ENCODE measurements at places on chromosomes 6 and 20.

- no peak for DNase-seq
These were observed 32.6 kb upstream of the MDFI start for GRCh38 chr6:41605649-41606048.

- DNase-seq, result no peak
These were observed 11.5 kb upstream of the CDKN1A start for GRCh38 chr6:36666826-36667591.

- DNase-seq, result no peak
These were observed 64.1 kb upstream of the FBXO30 start for GRCh38 chr6:145878591-145879295.

- DNase-seq, result no peak
These were observed 44.1 kb upstream of the TXNDC5 start for GRCh38 chr6:7954477-7955200.

GRCh38 chr20:44080646-44081267 lies 106.2 kb downstream of the JPH2 start:
- DNase-seq, result peak; percentile 79

DNA sequence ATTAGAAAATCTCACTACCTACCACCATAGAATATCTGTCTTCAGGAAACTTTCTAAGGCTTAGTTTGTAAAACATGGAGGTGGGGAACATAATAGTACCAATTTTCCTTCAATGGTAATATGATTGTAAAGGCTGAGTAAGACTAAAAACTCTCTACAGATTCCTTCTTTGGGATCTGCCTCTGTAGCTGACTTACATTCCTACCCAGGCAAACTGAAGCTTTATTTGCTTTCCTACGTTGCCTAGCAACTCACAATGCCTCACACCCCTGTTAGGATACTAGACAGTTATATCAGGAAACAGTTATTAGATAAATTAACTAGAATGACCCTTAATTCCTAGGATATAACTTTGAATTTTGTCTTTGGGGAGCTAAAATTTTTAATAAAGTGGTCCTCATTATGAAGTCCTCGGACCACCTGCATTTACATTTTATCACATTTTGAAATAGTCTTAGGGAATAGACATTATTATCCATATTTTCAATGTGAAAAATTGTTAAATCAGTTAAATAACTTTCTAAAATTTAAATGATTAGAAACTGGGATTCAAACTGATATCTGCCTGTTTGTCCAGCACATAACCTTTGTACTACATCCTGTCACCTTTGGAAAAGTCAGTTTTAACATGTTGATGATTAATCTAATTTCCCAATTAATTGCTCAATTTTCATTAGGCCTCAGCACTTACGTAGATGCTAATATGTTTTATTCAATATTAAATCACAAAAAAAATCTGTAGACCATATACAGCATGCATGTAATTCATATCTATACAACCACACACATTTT lies 591.4 kb downstream of the RNF144B start:
- no peak for DNase-seq

- no peak for DNase-seq
These were observed 53.0 kb downstream of the SMOC2 start for GRCh38 chr6:168493976-168494375.

DNA sequence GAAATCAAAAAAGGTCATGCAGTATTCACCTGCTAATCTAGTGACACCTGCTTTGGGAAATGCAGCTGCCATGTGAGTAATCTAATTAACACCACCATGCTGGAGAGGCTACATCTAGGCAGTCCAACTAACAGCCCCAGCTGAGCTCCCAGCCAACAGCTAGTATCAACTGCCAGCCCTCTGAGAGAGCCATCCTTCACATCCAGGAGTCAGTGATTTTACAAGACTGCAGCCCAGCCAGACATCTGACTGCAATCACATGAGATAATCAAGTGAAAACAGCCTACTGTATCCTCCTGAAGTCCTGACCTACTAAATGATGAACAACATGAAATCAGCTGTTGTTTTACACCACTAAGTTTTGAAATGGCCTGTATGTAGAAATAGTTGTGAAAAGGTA lies 298.4 kb downstream of the TRDN start:
- DNase-seq, result no peak

DNA sequence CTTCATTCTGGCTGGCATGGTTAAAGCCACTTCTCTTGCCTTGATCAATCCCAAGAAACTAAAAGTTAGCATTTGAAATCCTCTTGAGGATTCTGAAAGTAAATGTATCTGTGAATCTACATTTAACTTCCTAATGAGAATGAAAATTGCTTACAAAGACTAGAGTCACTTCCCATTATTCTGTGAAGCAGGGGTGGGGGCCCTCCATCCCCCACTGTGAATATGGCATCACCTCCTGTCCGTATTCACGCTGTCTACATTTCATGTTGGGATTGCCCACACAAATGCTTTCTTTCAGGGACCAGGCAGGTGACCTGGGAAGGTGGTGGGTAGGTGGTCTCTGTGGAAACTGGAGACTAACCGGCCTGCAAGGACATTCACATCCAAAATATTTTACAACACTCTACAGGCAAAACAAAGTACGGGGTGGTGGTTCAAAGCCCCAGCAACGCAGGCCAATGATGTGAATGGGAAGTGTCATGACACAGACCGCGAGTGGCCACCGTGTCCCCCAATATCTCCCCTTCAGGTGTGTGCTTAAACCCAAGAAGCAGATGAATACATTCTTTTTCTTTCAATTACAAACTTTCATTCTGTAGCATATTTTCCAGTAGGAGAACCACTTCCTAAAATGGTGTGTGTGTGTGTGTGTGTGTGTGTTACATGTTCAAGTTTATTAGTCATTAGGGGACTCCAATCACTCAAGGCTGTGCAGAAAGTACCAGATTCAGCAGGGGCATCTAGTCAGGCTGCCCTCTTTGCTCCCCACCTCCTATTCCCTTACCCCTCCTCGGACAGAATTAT lies 132.2 kb downstream of the PRND start:
- DNase-seq, result no peak

GRCh38 chr6:56475736-56476457 lies 166.8 kb downstream of the DST start:
- no peak for DNase-seq

GRCh38 chr6:119077391-119077642 lies 1.1 kb downstream of the FAM184A start:
- no peak for DNase-seq

DNA sequence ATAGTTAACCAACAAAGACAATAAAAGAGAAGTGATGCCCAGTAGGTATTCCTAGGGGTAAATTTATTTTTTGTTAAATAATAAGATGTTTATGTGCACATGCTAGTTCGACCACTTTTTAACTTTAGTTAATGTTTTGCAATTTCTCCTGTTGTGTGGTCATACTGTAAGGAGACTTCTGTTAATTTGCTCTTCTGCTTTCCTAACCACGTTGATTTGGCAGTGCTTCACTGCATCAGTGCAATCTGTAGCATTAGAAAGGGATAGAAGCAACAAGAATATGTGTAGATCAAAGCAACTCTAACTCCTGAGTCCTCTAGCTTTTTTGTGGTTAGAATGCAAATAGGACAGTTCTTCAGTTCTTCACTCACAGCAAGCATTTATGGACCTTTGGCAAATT lies 13.9 kb downstream of the MYB start:
- no peak for DNase-seq

DNA sequence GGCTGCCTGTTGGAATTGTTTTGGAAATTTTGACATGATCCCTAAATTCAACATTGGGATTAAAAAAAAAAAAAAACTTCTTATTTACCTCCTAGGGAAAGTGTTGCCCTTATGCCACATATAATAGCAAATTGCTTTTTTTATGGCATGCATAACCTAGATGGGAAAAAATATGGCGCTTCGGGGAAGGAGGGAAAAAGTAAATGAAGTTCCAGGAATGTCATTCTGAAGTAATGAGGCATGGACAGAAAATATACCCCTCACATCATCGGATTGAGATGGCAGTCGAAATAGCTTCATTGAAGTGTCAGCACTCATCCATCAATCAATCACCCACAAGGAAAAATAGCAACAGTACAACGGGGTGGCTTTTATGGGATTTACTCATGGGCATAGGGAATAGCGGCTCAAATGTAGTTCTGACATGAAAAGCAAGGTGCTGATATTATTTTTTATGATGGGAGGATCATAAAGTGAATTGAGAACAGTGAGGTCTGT lies 104.8 kb downstream of the ZNF217 start:
- no peak for DNase-seq

DNA sequence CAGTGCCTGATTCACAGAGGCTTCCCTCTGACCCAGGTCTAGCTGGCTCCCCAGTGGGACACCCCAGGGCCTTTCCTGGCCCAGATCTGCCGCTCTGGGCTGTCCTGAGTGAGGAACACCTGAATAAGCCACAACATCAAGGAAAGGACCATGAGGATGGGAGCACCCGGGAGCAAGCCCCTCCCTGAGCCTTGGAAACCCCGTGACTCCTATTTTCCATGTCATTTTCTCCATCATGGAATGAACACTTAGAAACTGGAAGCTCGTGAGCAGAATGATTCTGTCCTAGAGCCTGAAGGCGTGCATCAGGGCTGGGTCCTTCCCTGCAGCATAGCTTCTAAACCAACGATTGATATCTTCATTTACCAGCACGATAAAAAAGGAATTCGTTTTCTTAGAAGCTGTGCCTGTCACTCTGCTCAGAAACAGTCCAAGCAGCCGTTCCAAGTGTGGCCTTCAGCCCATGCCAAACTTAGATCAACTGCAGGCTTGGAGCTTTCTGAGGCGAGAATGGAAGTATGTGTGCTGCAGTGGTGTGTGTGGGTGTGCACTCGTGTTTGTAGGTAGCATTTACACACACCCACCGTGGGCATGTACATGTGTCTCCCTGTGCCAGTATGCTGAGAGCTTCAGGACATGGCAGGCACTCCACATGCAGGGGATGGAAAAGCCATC lies 83.2 kb upstream of the FOXC1 start:
- DNase-seq, result no peak

- DNase-seq, result no peak
These were observed 41.7 kb downstream of the SLC16A10 start for GRCh38 chr6:111129013-111129412.

DNA sequence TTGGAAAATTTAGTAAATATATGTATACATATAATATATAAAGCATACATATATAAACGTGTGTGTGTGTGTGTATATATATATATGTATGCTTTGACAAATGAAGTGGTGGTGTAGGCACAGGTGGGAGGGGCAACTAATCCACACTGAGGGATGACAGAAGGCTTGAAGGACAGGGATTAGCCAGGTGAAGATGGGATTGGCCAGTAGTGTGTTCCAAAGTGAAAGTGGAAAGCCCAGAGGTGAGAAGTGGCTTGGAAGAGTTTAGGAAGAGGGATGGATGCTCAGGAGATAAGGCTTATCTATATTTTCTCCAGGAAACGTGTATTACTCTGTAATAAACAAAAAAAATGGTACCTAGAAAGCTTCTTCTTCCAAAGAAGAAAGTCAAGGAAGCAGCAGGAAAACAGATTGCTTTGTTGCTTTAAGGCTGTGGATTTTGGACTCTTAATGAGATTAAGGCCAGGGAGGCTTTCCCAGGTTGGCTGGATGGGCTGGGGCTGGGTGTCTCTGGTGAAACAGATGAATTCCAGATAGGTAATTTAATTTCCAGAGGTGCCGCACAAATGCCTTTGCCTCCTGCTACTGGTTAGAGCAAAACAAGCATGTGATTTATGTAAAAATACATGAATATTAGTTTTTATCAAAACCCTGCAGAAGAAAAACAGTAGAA lies 63.9 kb downstream of the JARID2 start:
- no peak for DNase-seq

DNA sequence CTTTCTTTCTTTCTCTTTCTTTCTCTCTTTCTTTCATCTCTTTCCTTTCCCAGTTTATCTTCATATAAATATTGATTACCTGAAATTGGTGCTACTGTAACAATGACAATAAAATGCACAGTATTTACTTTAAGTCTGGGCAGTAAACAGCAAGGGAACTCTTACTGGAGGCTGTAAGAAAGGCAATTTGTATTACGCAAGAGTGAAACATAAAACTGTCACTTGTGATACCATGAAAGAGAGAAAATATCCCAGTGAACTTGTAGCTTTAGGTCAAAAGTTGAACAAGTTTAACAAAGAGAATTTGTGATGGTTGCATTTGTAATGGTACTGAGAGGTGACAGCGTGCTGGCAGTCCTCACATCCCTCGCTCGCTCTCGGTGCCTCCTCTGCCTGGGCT lies 80.0 kb downstream of the EYS start:
- DNase-seq, result no peak

DNA sequence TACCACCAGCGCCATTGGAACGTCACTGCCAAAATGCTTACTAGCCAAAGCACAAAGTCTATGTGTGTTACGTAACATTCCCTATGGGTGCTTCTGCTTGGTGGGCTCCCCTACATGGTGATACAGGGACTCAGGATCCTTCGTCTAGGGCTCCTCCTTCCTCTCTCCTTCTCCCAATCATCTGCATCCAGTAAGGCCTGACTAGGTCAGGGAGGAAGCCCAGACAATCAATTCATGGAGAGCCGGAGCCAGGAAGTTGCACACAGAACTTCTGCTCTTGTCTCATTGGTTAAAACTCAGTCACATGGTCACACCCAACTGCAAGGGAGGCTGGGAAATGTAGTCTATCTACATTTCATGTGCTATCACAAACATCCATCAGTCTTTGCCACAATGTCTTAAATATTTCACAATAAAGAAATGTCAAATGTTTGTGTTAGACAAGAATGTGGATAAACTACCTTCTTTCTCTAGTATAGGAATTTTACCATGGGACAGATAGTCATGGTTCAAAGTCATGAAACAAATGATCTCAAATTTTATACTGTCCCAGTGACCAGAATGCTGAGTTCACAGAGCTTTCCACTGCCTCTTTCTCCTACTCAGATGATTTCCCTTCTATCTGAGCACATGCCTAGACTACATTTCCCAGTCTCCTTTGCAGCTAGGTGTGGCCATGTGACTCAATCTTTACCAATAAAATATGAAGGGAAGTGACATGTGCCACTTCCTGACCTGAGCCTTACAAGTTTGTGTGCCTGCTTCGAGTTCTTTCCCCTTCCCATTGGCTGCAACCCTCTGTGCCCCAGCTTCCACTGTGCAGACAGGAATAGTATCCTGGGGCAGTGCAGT lies 9.3 kb upstream of the KCNK15 start:
- DNase-seq, result peak; percentile 31

DNA sequence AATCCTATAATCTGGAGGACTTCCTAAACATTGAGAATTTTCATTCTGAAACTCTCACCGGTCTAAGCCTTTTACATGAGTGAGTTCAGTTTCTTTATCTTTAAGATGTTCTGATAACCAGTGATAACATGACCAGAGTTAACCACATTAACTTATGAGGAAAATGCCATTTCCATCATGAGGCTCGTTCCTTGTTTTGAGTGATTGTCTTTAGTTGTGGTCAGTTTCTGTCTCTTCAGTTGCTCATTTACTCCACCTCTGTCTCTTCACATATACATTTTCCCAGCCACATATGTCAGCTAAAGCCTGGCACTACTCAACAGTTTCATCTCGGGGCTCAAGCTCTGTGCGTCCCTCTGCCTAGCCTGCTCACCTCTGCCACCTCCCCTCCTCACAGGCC lies 70.4 kb downstream of the JAG1 start:
- peak; percentile 17 for DNase-seq

DNA sequence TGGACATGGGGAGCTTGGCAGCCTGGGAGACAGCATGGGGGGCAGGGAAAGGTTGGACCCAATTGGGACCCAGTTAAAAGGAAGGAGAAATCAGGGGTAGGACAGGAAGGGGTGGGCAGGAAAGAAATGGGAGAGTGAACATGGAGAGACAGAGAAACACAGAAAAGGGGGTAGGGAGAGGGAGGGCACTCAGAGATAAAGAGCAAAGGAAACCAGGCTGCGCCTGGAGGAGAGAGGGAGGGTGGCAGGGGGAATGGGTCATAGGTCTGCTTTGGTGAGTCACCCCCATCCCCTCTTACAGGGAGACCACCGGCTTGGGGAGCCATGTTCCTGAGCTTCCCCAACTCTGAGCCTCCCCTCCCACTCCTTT lies 46.7 kb downstream of the RAB44 start:
- DNase-seq, result no peak

GRCh38 chr6:10314163-10314955 lies 100.5 kb downstream of the TFAP2A start:
- DNase-seq, result no peak

All from stimulated activated CD4-positive, alpha-beta T cell treated with anti-CD3 and anti-CD28 coated beads, Interleukin-15, amount 100 ng/mL, for 24 hours (primary cell).